MM.1S (cell line): ENCODE measurements at places on chromosomes 3 and 15.
A peak's percentile ranks its signal among the peaks of the same experiment; 100 is the strongest.

- DNase-seq, result peak; percentile 83
Observed at GRCh38 chr3:43998836-43999727, 242.6 kb upstream of the TOPAZ1 start.

DNA sequence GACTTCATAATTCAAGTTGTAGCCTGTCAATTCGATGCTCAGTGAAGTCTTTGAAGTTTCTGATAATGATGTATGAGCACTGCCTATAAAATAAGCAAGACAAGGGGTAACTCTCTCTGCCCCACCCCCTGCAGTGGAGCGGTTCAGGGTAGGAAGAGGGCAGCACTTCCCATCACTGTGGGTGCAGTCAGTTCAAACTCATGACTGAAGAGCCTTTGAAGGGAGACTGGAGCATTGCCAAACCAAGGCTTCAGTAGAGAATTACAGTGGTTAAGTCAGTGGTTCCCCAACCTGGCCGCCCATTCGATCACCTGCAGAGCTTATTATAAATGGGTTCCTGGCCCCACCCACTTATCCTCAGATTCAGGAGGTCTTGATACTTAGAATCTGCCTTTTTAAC lies 190.6 kb downstream of the SHQ1 start:
- DNase-seq, result no peak

GRCh38 chr15:30941520-30941919 lies 37.8 kb downstream of the FAN1 start:
- DNase-seq, result no peak

- no peak for DNase-seq
Observed at GRCh38 chr15:57537072-57537471, 54.6 kb upstream of the MYZAP start.

GRCh38 chr15:60591496-60592370 lies 112.8 kb upstream of the ICE2 start:
- peak; percentile 43 for DNase-seq

DNA sequence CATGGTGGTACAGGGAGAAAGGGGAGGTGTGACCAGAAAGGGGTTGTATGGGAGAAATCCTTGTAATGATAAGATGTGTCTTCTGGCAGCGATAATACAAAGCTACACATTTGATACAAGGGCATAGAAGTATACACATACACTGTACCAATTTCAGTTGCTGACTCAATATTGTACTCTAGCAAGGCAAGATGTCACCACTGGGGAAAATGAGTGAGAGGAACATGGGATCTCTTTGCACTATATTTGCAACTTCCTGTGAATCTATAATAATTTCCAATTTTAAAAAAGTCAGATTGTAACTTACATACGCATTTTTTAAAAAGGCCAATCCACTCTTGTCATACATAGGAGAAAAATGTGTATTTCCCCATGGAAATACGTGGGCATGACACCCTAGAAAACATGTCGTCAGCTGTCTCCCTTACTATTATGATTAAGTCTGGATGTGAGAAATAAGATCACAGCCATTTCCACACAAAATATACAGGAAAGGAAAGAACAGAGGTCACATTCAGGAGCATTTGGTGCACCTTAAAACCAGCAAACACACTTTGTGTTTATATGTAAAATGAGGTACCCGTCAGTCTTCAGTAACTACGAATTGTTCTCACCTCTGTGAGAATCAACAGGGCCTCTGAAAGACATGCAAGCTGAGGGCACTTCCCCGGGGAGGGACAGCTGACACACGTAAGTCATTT lies 22.9 kb downstream of the PRR23E start:
- DNase-seq, result no peak

DNA sequence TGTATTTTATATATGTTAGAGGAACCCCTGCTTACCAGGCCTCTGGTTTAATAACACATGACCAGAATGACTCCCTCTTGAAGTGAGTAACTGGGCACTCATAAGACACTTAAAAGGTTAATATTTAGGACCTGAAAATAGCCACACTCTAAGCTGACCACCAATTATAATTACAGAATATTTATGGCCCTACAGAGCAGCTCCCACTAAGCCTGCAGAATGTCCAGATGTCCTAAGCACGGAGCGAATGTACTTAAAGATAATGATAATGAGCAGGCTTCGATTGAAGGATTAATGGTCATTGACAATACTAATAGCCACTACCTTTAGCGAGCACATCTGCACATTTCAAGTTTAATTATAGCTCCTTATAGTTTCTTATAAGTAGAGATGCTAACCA lies 22.8 kb upstream of the KCTD6 start:
- DNase-seq, result no peak

DNA sequence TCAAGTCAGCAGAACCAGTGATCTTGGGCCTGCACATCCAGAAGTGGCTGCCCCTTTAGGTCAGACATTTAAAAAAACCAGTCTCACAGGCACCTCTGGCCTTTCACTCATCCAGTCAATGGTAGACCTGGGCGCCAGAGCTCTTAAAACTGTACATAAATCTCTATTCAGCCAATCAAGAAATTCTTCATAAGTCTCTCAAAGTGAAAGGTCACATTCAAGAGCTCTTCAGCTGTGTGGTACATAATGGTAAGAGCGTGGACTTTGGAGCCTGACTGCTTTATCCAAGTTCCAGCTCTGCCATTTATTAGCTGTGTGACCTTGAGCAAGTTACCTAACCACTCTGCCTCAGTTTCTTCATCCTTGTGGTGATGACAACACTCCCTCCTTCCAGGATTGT lies 22.3 kb upstream of the MORF4L1 start:
- DNase-seq, result no peak

GRCh38 chr3:4721511-4721911 lies 228.4 kb downstream of the ITPR1 start:
- no peak for DNase-seq

DNA sequence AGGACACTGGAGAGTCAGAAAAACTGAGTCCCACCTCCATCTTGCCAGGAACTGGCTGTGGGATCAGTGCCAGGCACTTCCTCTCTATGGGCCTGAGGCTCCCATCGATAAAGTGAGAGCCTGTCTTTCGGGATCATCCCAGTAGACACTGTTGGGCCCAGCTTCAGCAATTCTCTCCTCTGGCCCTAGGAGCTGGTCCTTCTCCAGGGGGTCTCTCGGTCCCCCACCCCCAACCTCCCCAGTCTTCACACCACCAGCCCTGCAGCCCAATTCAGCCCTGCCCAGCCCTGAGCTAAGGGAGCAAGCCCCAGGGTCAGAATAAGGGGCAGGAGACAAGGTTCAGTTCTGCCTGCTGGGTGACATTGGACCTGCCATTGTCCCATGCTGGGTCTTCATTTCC lies 4.5 kb upstream of the LCTL start:
- DNase-seq, result no peak

- no peak for DNase-seq
Observed at GRCh38 chr3:146052056-146052790, 108.8 kb downstream of the PLOD2 start.

GRCh38 chr3:127774647-127775046 lies 47.7 kb downstream of the MGLL start:
- DNase-seq, result no peak

DNA sequence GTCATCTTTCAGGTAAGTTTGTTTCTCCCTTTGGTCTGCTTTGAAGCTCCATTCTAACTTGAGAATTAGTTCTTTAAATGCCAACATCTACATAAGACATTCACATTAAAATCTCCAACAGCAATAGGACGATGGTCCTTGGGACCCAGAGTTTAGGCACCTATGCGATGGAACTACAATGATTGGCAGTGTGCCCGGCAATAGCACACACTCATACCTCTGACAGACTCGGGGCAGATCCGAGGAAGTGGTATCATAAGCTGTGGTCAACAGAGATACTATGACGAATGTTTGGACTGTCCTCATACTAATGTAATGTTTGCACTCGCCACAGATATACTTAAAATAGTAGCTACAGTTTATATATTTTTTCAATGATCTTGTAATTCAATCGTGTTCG lies 34.2 kb upstream of the NR2F2 start:
- DNase-seq, result no peak
